SW 1271 (cell line): ENCODE measurements at places on chromosomes 5 and 9.

- no peak for DNase-seq
Measured at GRCh38 chr9:127545196-127546124, 66.6 kb upstream of the STXBP1 start.

GRCh38 chr9:7489036-7489435 is 310.5 kb downstream of the DMAC1 start:
- no peak for DNase-seq

GRCh38 chr5:169688106-169688505 is 51.0 kb downstream of the DOCK2 start:
- no peak for DNase-seq

DNA sequence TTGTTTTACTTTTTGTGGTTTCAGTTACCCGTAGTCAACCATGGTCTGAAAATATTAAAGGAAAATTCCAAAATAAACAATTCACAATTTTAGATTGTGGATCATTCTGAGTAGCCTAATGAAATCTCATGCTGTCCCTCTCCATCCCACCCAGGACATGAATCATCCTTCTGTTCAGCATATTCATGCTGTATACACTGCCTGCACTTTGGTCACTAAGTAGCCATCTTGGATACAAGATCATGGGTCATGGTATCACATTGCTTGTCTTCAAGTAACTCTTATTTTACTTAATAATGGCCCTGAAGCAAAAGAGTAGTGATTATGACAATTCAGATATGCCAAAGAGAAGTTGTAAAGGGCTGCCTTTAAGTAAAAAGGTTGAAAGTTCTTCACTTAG is 536.5 kb upstream of the ACO1 start:
- DNase-seq: no peak

DNA sequence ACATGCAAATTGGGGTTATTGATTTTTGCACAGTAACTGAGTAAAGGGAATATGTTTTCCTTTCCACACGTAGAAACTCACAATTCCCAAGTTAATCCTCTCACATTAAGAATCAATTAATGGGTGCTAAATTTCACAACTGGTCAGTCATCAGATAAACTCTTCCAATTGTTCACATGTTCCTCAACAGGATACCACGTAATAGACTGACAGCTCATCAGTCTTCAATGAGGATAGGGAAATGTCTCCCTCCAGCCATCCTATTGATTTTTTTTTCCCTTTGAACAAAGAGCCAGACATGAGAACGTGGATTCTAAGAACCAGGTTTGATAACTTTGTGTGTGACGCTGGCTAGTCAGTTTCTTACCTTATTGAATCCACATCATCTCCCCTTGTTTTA is 768 bp upstream of the CER1 start:
- DNase-seq: no peak

DNA sequence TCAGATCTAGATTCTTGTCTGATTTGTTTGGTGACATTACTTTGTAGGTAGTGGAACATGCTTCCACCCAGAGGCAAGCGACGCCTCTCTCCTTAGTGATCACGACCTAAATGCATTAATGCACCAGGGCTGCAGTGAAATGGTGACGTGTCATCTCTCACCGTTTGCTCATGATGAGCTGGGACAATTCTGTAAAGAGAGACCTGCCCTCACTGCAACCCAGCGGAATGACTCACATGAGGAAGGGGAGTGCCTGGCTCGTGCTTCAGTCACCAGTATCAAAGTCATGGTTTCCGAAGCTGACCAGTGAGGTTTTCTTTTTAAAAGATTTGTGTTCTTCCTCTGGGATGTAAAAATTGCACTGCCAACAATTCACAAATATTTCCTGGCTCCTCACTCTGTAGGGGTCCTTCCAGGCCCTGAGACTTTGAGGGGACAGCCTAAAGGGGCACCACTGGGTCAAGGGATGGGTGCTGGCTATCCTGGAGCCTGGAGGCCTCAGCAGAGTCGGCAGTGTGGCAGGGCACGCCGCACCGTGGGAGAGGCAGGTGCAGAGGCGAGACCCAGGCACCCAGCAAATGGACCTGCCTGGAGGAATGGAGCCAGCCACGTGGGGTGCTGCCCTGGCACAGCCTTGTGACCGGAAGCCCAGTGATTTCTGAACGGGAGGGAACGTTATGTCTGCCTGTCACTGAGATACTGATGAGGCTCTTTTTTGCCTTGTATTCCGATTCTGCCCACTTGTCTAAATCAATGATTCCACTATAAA is 17.3 kb downstream of the QSOX2 start:
- DNase-seq: no peak

DNA sequence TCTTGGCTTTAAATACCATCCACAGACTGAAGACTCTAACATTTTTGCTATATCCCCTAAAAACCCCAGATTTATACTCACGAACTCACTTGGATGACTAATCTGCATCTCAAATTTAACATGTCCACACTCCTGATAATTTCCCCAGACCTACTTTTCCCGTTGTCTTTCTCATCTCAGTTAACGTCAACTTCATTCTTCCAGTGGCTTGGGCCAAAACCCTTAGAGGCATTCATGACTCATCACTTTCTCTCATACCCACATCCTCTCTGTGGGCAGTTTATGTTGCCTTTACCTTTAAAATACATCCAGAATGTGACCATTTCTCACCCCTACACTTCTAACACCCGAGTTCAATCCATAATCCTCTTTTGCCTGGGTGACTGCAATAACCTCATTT is 96.7 kb downstream of the EDIL3 start:
- DNase-seq: peak; percentile 85

GRCh38 chr5:154358516-154359220 is 87.1 kb upstream of the SAP30L start:
- DNase-seq: no peak

DNA sequence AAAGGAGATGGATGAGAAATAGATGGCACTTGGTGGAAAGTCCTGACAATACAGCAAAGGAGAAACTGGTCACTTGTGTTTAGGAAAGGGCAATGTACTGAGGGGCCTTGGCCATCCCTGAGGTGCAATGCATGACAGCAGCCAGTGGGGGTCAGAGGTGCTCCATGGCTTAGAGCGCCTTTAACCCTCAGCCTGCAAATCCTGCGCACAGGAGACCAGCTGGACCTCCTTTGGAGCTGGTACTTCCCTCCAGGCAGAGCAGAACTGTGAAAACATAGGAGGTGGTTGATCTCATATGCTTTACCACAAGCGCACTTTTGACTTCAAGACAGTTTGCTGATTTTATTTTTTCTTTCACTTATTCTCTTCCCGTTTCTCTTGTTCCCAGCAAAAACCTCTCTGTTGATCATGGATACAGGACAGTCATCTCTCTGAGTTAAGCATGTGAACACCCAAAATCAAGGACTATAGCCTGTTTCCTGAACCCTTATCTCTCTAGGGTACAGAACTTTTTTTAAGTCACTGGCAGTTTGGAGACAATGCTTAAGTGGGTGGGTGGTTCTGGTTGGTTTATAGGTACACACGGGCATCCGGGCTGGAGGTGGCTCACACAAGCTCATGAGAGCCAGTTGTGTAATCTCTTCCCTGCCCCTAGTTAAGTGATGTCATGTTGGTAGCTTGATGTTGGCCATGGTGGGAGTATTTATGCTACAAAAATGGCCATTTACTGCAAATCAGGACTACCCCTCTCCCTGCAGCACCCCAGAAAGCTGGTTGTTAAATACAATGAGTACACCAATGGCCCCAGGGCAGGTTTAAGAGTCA is 37.6 kb upstream of the ANKRD55 start:
- DNase-seq: peak; percentile 41

DNA sequence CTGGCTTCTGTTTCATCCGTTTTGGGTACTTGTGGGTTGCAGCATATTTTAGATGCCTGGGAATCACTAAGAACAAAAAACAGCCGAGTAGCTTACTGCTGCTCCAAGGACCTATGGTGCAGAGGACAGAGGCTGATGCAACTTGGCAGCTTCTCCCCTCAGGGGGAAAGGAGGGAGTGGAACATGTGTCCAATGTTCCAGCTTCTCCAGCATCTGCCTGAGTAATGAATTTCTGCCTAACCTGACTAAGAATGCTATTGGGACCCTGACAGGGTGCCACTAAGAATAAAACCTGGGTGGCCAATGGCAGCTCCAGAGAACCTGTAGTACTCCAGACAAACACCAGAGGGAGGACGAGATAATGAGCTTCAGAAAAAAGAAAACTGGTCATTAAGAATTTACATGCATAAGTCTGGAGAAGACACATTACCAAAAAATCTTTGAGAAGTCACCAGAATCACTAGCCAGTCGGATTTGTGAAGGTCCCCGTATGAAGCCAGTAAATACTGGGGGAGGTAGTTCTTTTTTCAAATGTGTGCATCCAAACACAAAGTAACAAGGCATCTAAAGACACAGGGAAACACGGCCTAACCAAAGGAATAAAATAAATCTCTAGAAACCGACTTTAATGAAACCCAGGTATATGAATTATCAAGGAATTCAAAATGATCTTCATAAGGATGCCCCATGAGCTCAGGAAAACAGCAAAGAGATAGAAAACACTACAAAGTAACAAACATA is 293.5 kb downstream of the HINT1 start:
- peak; percentile 45 for DNase-seq

DNA sequence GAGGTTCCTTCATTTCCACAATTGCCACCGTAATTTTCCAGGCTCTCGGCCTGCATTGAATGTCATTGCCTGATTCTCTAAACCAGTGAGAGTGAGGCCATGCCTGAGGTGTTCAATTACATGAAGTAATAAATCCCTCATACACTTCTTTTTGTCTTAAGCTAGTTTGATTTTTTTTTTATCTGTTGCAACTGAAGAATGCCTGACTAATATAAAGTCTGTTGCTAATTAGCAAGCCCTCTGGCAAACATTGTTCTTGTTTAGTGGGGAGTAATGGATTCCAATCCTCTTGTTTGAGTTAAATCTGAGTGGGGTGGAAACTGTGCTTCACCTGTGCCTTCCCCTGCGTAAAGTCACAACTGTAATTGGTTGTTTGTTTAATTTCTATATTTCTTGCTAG is 338.1 kb upstream of the ATP10B start:
- no peak for DNase-seq

DNA sequence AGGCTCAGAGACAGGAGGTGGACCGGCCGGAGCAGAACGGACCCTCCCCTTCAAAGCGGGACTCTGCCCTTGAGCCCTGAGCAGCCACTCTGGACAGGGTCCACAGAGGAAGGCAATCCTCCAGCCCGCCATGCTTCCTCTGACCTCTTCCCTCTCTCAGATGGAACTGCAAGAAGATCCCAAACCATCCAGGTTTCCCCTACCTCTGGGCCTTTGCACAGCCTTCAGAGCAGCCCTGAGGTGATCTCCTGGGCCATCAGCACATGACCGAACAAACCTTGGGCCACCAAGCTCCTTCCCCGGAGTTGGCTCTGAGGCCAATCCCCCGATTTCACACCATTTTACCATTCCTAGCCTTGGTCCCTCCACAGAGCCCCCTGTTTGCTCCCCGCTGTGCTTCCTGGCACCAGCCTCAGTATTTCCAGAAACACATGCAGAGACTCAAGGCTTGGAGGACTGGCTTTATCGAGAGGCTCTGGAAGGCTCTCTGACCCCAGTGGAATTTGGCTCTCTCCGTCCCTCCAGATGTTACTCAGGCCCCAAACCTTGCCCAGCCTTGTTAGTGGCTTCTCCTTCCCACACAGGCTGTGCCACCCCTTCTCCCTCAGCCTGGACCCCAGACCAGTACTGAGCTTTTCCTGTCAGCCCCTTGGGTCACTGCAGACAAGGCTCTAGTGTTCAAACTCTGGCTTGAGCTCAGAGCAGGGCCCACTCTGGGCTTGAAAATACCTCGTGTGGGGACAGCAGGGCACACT is 48.6 kb upstream of the KCNMB1 start:
- DNase-seq: no peak

DNA sequence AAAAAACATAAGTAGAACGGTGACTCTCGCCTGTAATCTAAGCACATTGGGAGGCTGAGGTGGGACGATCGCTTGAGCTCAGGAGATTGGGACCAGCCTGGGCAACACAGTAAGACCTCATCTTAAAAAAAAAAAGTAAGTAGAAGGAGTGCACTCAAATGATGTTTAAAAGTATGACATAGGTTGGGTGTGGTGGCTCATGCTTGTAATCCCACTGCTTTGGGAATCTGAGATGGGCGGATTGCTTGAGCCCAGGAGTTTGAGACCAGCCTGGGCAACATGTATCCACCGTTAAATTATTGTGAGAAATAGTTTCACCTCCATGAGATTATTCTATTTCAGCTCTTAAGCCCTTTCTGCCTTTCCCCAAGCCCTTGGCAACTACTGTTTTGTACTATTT is 11.2 kb downstream of the DENND4C start:
- DNase-seq: no peak

DNA sequence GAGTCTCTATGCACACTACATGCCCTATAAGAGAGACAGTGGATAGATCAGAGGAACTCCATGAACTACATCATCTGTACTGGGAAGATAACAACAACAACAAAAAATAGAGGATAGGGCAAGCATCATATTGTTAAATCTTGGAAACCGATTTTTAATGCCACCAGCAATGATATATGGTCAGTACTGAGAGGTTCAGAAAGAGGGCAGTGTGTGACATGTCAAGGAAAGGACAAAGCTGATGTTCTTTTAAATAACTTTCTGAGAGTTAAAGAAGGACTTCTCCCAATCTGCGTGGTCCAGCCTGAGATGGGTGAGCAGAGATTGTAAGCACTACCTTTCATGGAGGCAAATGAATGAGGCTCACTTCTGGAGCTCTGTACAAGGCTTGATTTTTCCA is 62.0 kb upstream of the PHF24 start:
- no peak for DNase-seq

DNA sequence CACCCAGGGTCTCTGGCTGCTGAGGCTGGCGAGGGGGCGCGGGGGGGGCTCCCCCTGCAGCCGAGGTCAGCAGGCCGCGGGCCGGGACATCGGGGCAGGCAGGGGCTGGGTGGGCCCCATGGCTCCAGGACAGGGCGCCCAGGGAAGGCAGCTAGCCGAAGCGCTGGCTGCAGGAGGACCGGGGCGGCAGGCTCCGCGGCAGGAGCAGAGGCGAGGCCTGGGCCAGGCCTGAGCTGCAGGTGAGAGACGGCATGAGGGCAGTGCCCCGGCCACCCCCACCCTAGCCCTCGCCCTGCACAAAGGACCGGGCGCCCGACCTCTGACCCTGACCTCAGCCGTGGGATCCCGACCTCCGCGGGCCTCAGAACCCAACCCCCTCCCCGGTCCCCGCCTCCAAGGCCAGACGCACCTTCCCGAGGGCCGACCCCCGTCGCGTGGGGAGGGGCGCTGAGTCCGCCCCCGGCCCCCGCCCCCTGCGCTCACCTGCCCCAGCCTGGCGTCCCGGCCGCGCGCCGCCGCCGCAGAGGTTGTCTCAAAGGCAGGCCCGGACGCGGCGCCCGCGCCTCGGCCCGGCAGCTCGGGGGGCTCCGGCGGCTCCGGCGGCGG is 431 bp downstream of the RNF208 start:
- no peak for DNase-seq

DNA sequence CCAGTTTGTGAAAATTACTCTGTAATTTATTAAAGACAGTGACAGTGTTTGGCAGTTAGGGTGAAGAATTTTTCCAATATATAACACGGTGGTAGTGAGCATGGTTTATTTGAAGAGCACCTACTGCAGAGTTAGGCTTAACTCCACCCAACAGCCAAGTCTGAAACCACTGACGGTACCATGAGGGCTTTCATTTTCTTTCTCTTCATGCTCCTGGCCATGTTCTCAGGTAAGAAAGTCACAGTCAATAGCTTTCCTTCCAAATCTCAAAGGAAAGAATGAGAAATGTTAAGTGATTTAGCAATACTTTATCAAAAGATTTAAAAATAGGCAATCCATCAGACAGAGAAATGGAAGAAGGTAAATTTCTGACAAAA is at the start of gene MARCOL:
MARCOL (plus strand) TSS at position 108 of the 377 bp plus-strand sequence; CDS start at position 181, 73 bp downstream.
- no peak for DNase-seq

GRCh38 chr9:79360387-79361347 is 211.1 kb upstream of the TLE4 start:
- peak; percentile 26 for DNase-seq
